Hematopoietic multipotent progenitor cell treated with erythropoietin and hydrocortisone succinate and interleukin-3 and kit ligand, for 17 days (in vitro differentiated cells): ENCODE measurements at places on chromosomes 3 and 15.

DNA sequence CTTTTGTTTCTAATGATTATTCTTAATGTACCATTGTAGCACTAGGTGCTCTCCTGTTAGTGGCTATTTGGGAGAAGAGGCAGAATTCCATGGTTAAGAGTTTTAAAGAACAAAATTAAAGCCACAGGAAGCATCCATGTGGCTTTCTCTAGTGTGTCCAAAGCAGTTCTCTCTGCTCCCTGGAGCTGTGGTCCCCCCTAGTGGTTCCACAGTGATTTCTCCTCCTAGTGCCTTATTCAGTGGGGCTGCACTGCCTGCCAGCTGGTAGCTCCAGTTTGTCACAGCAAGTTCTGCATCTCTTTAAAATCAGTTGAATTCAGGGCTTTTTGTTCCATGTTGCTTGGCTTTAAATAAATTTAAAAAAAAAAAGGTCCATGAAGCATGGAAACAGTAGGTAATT, 39.6 kb upstream of the FAM98B start:
- no peak for DNase-seq

- no peak for DNase-seq
Observed at GRCh38 chr3:151631946-151632345, 101.8 kb upstream of the AADACL2 start.

DNA sequence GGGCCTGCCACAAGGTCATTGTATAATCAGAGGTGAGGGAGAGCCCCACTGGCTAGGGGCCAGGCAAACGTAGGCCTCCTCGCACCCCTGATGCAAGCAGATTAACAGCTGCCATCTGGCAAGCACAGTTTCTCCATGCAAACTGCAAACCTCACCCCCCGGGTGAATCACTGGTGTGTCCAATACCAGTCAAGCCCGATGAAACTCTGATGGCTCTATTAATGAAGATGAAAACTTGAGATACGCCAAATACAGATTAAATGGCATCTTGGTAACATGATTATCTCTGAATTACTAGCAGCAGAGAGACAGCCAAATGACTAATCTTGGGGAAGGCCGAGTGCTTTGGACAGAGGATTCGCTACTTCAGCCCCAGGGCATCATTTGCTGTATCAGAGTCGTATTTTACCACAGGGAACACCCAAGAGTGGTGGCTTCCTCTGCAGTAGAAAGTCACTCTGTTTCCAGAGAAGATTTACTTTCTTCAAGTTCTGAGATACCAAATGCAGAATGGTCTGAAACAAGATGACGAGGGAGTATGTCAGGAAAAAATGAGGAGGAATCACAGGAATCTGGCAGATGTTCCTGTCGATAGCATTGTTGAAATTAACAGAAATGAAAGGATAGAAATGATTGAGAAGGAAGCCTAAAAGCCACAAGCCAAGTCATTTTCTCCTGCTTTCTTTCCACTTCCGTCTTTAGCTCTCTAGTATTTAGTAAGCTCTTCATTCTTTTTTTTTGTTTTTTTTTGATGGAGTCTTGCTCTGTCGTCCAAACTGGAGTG, 96.2 kb upstream of the NR2F2 start:
- no peak for DNase-seq

GRCh38 chr3:62622553-62623174, 249.3 kb upstream of the FEZF2 start:
- DNase-seq, result no peak

DNA sequence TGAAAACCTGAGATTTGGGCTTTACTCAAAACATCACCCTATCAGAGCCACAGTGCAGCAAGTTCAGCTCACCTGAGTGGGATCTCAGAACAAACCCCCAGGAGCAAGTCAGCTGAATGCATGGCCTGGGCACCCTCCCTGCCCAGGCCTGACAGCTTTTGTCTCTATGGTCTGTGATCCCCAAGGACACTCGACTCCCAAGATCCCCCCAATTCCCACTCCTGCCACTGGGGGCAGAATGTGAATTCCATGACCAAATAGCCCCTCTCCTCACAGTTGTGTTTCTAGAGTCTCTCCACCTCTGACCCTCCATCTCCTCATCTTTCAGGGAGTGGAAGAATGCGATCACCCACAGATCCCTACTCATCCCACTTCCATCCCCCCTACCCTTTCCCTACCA, 58.9 kb downstream of the ZNF445 start:
- no peak for DNase-seq

DNA sequence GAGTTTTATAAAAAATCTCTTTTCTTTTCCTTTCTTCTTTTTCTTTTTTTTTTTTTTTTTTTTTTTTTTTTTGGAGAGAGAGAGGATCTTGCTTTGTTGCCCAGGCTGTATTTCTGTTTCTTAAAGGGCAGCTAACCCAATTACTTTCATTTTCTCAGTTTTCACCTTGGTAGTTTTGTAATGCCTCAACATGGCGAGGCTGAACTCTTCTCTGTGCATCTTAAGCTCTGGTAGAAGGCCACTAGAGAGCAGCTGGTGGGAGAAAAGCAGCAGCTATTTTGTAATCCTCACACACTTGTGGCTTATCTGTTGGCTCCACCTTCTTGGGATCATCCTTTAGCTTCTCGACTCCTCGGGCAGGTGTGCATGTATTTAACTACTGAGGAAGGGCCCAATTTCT, 152.2 kb upstream of the MEIS2 start:
- no peak for DNase-seq

DNA sequence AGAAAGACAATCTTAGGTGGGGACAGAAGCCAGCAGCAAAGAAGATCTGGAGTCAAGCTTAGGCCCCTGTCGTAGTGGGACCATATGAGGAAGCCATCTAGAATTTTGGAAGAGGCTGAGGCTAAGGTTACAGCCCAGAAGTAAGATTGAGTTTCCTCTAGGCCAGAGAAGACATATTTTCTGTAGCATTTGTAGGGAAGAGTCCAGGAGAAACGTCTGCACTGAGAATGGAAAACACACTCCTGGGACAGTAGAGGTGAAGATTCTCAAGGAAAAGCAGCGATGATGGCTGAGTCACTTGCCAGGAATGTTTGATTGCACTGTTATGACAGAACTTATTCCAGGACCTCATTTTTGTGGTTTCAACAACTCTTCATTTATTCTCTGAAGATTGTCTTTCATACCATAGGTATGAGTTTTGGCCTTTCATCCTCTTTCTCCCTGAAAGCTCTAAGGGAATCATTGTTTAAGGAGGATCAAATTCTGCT, 107.2 kb downstream of the GTPBP8 start:
- DNase-seq, result no peak

- DNase-seq, result no peak
Observed at GRCh38 chr3:37620071-37620635, 241.5 kb upstream of the CTDSPL start.

- no peak for DNase-seq
Observed at GRCh38 chr3:155991212-155991611, 120.8 kb downstream of the GMPS start.

GRCh38 chr3:7978087-7978422, 523.6 kb upstream of the LMCD1 start:
- no peak for DNase-seq

DNA sequence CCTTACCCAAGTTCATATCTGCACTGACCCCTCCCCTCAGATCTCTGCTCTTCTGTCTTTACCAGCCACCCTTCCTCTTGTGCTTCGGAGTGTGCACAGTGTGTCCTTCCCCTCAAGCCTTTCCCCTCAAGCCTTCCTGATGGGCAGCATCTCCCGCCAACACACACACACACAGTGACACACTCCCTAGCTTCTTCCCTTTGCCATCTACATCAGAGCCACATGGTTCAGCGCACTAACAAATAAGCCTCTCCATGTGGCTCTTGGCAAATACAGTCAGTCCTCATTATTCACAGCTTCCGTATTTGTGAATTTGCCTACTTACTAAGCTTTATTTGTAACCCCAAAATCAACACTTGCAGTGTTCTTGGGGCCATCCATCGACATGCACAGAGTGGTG, 37.5 kb downstream of the SH3BP5 start:
- DNase-seq, result no peak

DNA sequence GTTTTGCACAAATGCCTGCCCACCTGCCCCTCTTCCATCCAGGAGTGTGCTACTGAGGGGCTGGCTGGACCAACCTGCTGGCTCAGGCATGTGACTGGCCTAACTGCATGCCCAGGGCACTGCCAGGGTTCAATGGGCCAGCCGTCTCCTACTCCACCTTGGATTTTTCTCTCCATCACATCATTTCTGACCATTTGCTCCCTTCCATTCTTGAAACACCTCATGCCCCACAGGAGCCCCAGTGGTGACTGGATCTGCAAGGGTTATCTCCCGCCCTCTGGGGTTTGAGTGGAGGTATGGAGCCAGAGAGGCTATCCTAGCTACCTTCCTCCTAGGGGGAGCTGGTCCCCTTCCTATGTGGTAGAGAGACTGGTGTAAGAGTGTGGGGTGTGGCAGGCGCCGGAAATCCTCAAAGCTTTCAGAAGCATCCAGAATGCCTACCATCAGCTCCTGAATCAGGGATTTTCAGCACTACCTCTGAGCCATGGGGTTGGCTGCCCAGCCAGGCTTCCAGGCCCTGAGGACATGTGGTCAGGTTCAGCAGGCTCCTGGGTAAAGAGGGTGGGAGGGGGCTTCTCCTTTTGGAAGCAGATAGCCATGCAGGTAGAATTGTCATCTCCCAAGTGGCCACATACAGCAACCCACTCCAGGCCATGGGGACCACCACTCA, 2.9 kb upstream of the MANF start:
- no peak for DNase-seq

DNA sequence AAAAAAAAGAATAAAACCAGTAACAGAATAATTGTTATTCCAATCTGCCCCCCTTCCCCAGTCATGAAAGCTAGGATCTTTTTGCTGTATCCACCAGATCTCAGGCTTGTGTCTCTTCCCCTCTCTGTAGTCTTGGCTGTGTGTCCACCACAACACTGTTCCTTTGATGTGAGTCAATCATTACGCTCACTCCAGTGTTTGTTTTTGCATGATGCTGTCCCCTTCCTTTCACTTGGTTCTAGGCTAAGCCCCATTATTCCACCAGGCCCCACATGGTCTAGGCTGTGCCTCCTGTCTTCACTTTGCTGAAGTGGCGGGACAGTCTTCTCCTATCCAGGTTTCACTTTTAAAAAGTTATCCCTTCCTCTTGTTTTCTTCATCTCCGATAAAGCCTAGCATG, 13.6 kb downstream of the ACKR2 start:
- no peak for DNase-seq

GRCh38 chr15:80590761-80591355, 104.3 kb upstream of the ABHD17C start:
- no peak for DNase-seq

DNA sequence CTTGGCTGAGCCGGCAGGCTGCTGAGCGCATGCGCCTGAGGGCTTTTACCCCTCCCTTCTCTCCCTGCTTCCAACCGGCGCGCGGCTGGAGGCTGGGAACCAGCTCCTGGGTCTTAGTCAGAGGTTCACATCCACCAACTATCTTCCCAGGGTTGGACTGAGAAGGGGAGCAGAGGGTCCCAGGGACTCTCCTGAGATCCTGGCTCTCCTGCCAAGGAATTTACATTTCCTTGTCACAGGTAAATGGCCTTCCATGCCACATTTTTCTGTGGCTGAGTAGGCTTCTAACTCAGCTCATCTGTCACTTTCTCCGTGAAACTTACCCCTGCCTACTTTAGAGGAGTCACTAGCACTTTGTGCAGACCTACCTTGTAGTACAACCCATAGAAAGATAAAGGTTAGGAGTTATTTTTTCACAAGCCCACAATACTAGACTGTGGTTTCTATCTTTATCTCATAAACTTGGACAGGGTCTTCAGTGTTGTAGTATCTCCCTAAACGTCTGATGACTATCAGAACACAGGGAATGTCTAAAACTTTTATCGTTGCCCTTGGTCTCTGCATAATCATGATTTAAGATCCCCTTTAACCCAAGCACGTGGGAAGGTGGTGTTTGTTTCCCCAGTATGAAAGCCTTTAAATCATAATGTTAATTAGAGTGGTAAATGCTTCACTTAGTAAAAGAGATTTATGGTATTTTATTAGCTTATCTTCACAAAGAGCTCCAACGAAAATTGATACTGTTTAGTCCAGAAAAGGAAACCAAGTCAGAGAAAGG, 638 bp upstream of the TBC1D5 start:
- no peak for DNase-seq

- no peak for DNase-seq
Observed at GRCh38 chr3:186680869-186681268, 15.1 kb downstream of the HRG start.

- no peak for DNase-seq
Observed at GRCh38 chr15:79290642-79291275, 8.2 kb downstream of the ANKRD34C start.

GRCh38 chr3:14548321-14548729, 8.2 kb upstream of the GRIP2 start:
- DNase-seq, result no peak

- no peak for DNase-seq
Observed at GRCh38 chr3:19213603-19214220, 65.4 kb downstream of the KCNH8 start.

DNA sequence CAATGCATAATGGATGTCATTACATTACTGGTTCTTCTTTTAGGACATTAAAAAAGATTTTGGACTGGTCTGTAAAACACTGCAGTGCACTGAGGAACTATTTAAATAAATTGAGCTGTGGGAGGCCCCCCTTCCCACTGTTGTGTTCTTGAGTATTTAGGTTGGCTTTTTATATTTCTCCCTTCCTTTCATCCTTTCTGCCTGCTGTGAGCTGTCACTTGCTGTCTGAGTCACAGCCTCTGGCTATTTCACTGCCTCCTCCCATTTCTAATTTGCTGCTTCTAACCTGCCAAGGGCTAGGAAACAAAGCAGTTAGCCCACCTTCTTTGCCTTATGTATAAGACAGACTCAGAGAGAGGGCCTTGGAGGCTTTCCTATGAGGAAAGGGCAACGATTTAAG, 89.0 kb upstream of the FNDC3B start:
- DNase-seq, result no peak

DNA sequence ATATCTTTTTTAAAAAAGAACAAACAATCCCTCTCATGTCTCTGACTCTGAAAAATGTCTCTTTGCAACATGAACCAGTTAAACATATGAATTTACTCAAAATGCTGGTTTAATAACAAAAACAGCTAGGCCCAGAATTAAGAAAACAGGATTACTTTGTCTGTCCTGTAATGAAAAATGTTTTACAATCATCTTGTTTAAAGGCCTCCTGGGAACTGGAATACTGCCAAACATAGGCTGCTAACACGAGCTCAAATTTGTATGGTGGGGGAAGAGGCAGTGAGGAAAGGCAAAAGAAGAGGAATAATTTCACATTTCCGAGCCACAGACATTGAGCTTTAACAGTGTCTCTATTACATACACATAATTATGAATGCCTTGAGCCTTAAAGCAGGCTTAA, 61.7 kb upstream of the PPIB start:
- DNase-seq, result no peak
